ENCODE measurements at places on chromosomes 7 and 10. TPM values are rescaled to one million over a fixed set of nuclear protein-coding genes. Genes with fewer than 3 reads are reported as not detected.

GRCh38 chr7:98206451-98207330 is 4.5 kb upstream of the BHLHA15 start:
- H3K4me1 ChIP-seq: no peaks in the 10 kb centered on the region
- H3K36me3 ChIP-seq: no peaks in the 10 kb centered on the region
- no peak overlapping the region for H3K4me3 ChIP-seq
- no peak for DNase-seq
- H3K27ac ChIP-seq: no peak overlapping the region

GRCh38 chr7:97145068-97145467 is 27.6 kb downstream of the SDHAF3 start:
- H3K27ac ChIP-seq: no peak overlapping the region
- H3K36me3 ChIP-seq: no peaks in the 10 kb centered on the region
- no peak overlapping the region for H3K4me3 ChIP-seq
- H3K4me1 ChIP-seq: no peaks in the 10 kb centered on the region
- no peaks in the 10 kb centered on the region for H3K27me3 ChIP-seq
- DNase-seq: peak; percentile 27

DNA sequence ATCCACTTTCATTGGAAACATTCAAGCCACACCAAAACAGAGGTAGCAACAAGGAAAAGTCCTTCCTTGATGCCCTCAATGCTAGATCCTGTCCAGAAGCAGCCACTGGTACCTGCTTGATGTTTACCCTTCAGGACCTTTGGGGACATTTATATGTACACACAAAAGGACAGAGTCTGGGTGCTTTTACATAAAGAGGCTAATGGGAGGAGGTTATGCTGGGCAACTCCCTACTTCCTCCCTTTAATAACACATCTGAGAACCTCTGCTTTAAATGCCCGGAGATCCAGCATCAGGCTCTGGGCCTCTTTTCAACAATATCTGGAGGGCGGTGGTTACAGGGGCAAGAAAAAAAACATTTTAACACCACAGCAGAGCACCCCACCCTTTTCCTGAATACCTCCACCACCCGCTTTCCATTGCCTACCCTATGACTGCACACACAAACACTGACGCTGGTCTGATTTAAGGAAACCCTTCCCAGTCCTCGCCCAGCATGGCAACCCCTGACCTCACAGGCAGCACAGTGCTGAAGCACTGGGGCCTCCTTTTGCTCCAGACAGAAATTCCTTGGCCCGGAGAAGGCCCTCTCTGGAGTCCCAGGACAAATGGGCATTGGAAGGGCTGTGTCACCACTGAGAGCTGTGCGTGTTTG is 39.3 kb upstream of the DUSP5 start:
- no peaks in the 10 kb centered on the region for H3K36me3 ChIP-seq
- no peaks in the 10 kb centered on the region for H3K27me3 ChIP-seq
- no peak overlapping the region for H3K27ac ChIP-seq
- no peak for DNase-seq
- no peaks in the 10 kb centered on the region for H3K4me1 ChIP-seq
- no peak overlapping the region for H3K4me3 ChIP-seq

- H3K27me3 ChIP-seq: no peaks in the 10 kb centered on the region
- H3K4me1 ChIP-seq: no peaks in the 10 kb centered on the region
- DNase-seq: peak; percentile 65
- H3K36me3 ChIP-seq: no peaks in the 10 kb centered on the region
- peak overlapping the region; percentile 60 for H3K27ac ChIP-seq
Observed at GRCh38 chr7:156650042-156650441, 9.5 kb downstream of the RNF32 start.

GRCh38 chr10:81179805-81180452 is 642.2 kb downstream of the SH2D4B start:
- H3K4me3 ChIP-seq: no peak overlapping the region
- H3K27ac ChIP-seq: no peak overlapping the region
- peak; percentile 58 for DNase-seq
- H3K4me1 ChIP-seq: no peaks in the 10 kb centered on the region

- H3K4me1 ChIP-seq: no peaks in the 10 kb centered on the region
- H3K27me3 ChIP-seq: peaks cover 53% of the 10 kb centered on the region
- H3K4me3 ChIP-seq: no peak overlapping the region
Observed at GRCh38 chr7:155484483-155485399, 26.8 kb downstream of the EN2 start.

- H3K27ac ChIP-seq: peak overlapping the region; percentile 64
- H3K4me1 ChIP-seq: no peaks in the 10 kb centered on the region
- H3K4me3 ChIP-seq: no peak overlapping the region
- no peaks in the 10 kb centered on the region for H3K27me3 ChIP-seq
Observed at GRCh38 chr7:30429156-30429530, 49.4 kb downstream of the NOD1 start.

The CDC14C gene
- total RNA-seq: 0.23 TPM

The ANLN gene
- 26.3 TPM for total RNA-seq

The INA gene
- total RNA-seq: 0.16 TPM

The SPDYE9 gene
- total RNA-seq: 0.07 TPM

The ZNF518A gene
- 26.0 TPM for total RNA-seq
